ENCODE measurements at places on chromosomes 2 and 18.

GRCh38 chr18:36693931-36694620, 134.7 kb downstream of the TPGS2 start:
- DNase-seq = no peak

DNA sequence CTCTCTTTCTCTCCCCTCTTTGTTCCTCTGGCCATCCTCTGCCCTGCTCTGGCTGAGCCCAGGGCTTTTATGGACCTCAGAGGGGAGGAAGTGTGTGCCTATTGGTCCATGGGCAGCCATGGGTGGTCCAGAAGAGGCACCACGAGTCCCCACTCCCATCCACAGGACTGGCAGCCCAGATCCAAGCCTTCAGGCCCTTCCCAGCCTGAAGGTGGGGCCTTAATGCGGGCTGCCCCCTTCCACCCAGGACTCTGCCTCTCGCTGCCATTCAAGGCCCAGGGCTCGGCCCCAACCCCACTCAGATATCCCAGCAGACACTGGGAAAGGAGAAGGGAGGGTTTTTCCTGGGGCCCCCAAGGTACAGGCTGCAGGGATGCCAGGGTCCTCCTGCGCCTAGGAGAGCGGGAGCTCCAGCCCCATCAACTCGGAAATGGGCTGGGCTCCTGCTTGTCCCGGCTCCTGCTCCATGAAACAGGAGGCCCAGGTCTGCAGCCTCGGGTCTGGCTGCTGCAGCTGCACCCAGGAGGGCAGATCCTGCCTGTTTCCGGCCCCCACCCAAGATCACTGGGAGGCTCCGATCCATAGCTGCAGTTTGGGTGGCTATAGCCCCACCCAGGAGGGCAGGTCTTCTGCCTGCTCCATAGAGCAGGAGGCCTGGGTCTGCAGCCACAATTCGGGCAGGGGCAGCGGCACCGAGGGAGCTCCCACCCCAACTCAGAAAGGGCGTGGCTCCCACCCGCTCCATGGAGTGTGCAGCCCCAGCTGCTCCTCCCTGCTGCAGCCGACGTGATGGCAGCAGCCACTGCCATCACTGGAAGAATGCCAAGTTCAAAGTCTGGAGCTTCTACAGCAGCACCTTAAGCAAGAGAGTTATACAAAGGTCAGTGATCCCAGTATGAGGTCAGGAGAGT, 116.6 kb upstream of the RBBP8 start:
- DNase-seq = no peak

GRCh38 chr2:216181351-216181750, 72.2 kb downstream of the XRCC5 start:
- DNase-seq = no peak

- no peak for DNase-seq
Observed at GRCh38 chr2:46988230-46988629, 72.6 kb upstream of the MCFD2 start.

DNA sequence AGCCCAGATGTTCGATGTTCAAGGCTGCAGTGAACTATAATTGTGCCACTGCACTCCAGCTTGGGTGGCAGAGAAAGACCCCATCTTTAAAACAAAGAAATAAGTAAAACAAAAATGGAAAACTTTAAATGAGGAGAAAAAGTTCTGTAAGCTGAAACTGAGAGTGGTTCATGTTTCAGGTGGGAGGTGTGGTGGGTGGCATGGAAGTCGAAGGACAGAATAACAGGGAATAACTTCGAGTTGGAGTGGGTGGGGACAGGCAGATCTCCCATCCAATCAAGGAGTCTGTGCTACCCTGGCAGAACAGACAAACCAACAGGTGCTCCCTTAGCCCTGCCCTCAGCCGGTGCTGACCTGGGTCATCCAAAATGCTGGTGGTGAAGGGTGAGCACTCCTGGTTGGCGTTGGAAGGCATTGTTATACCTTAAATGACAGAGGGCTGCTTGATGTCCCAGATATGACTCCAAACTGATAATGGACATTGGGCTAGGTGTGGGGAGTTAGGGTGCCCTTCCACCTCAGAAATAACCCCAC, 328.4 kb downstream of the DYSF start:
- no peak for DNase-seq

Measured in fibroblast of skin of left quadriceps (primary cell).